ENCODE measurements at places on chromosomes 3 and 15.

GRCh38 chr3:27914199-27914598 lies 192.1 kb upstream of the EOMES start:
- peak; percentile 28 for DNase-seq

- no peak for DNase-seq
Measured at GRCh38 chr15:83275412-83275811, 9.1 kb downstream of the BNC1 start.

DNA sequence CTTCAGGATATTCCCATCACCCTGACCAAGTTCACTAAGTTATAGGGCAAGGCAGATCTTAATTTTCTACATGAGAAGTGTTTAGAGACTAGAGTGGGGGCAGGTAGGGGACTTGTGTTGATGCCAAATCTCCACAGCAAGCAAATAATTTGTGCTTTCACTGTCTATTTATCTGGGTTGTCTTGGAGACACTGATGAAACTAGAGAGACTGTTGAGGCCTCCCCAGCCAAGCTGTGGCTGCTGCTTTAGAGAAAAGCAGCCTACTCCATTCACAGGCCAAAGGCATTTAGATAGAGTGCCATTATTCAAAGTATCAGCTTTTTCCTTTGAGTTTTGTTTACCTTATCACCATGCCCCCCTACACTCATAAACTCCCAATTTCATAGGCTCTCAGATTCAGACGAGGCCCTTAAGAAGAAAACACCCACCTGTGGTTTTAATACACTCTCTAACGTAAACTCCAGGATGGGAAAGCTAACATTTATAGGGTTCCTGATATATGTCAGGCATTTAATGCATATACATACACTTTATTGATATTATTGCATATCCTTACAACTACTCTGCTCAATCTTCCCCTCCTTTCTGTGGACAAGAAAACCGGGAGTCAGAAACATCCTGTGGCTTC lies 130.4 kb upstream of the FOXB1 start:
- no peak for DNase-seq

GRCh38 chr15:82129149-82129692 lies 83.4 kb upstream of the MEX3B start:
- DNase-seq, result no peak

- no peak for DNase-seq
Measured at GRCh38 chr3:151394611-151395010, 10.1 kb upstream of the P2RY12 start.

- no peak for DNase-seq
Measured at GRCh38 chr15:33649217-33649933, 318.9 kb upstream of the CHRM5 start.

- no peak for DNase-seq
Measured at GRCh38 chr3:141524988-141525387, 38.2 kb downstream of the RASA2 start.

- DNase-seq, result no peak
Measured at GRCh38 chr3:155079468-155079745, 712 bp upstream of the MME start.

GRCh38 chr15:60418096-60418495 lies 20.3 kb upstream of the ANXA2 start:
- no peak for DNase-seq

- no peak for DNase-seq
Measured at GRCh38 chr3:134640872-134641470, 9.9 kb downstream of the KY start.

DNA sequence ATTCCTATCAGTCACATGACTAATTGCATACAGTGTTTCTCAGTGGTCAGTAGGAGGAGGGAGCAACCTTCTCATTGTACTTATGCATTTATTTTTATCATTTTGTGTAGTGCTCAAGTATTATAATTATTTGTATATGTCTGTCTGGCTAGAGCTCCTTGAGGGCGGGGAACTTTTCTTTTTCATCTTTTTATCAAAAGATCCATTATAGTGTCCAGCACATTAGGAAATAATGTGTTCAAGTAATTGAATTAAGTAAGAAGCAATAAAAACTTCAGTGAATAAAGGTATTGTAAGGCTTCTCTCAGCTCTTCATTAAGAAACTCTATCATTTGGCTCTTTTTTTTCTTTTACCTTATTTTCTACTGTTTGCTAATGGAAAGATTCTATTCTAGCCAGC lies 18.8 kb downstream of the FGF7 start:
- no peak for DNase-seq

- DNase-seq, result no peak
Measured at GRCh38 chr3:14507305-14507741, 32.8 kb downstream of the GRIP2 start.

- no peak for DNase-seq
Measured at GRCh38 chr3:11413071-11413470, 140.9 kb downstream of the ATG7 start.

DNA sequence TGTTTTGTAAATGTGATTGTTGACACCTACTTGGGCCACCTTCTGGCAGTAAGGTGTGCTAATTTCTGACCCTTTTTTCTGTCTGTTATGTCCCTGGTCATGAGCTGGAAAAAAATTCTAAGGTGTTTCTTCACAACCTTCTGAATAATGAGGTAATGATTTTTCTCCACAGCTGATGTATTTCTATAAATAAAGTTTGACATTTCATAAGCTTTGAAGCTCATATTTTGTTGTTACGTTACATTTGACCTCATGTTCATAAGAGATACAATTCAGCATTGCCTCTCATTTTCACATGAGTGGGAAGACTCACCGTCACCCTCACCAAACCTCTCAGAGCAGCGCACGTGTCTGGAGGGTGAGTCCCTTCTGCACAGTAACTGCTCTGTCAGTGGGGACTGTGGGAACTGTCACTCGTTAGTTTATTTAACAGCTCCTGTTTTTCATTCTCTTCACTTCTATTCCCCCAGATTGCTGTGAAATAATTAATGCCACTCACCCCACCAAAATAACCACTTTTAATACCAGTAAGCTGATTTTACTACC lies 140.9 kb downstream of the PLCL2 start:
- no peak for DNase-seq

- DNase-seq, result no peak
Measured at GRCh38 chr3:128870347-128870746, 9.1 kb upstream of the ACAD9 start.

DNA sequence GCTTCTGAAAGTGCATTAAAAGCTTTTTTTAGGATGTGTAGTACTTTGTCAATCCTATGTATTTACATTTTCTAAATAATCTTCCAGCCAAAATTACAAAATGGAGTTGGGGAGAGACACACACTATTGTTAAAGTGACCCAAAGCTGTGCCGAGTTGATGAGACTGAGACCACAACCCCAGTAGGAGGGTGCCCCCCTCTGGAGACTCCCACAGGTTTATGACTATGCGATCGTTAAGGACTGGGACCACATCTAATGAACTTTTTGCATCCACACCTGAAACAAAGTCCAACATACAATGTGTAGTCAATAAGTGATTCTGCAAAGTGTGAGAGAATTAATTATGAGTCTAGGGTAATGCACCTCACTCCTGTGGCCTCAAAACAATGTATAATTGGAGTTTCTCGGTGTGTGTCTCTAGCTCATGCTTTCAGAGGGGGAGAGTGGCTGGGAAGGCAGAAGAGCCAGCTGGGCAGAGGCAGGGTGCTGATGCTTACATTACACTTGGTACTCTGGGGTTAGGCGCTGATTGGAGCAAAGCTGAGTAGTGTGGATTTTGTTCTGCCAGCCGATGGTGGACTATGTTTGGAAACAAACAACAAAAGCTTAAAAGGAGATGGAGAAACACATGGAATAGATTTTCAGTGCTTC lies 102.8 kb downstream of the KCNH8 start:
- DNase-seq, result no peak

- no peak for DNase-seq
Measured at GRCh38 chr3:70466096-70466495, 153.7 kb upstream of the MDFIC2 start.

Measured in mucosa of descending colon (tissue), 3 donors.